ENCODE measurements at places on chromosomes 1 and 21.

GRCh38 chr1:202575918-202576653, 134.2 kb downstream of the SYT2 start:
- no peak for DNase-seq

GRCh38 chr1:209059981-209060380, 523.5 kb upstream of the CAMK1G start:
- no peak for DNase-seq

DNA sequence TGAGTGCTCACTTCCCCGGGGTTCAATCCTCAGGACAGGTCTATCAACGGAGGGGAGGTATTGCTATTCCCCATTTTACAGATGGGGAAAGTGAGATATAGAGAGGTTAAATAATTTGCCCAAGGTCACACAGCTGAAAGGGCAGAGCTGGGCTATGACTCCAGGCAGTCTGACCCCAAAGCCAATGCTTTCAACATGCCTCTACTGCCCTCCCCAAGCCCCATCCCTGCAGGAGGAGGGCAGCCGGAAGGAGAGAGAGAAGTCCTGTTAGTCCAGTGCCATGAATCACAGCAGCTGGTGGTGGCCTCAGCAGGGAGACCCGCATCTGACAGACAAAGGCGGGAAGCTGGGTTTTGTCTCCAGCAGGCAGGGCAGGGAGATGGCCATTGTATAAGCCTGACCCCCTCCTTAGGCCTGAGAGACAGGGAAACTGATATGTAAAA, 20.0 kb upstream of the CLIC4 start:
- no peak for DNase-seq

GRCh38 chr21:31665397-31665796, 5.9 kb downstream of the SOD1 start:
- DNase-seq, result no peak

DNA sequence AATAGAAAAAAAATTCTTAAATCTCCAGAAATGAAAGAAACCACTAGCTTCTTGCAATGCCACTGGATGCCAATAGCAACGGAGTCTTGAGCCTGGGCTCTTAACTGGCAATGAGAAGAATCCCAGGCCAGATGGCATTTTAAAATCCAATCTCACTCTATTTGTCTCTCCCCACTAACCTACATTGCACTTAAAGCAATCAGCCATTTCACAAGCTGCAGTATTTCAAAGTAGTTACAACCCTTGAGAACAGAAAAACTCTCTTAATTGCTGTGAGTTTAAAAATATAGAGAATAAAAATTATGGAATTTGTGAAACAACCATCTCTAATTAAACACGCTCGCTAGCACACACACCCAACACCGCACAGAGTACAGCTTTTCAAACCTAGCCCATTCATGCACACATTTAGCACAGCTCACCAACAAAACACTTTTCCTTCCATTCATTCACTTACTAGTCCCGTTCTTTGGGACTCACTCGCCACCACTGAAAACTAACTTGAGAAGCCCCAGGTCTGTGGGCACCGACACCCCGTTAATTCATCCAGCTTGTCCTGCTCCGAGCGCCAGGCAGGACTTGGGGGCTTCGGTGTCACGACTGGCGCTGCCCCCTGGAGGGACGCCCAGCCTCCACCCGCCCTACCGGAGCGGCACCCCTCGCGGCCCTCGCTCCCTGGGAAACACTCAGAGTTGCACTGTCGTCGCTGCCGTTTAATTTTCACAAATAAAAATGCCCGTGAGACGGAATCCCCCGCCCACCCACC, 1.0 kb downstream of the DDAH1 start:
- DNase-seq, result no peak

DNA sequence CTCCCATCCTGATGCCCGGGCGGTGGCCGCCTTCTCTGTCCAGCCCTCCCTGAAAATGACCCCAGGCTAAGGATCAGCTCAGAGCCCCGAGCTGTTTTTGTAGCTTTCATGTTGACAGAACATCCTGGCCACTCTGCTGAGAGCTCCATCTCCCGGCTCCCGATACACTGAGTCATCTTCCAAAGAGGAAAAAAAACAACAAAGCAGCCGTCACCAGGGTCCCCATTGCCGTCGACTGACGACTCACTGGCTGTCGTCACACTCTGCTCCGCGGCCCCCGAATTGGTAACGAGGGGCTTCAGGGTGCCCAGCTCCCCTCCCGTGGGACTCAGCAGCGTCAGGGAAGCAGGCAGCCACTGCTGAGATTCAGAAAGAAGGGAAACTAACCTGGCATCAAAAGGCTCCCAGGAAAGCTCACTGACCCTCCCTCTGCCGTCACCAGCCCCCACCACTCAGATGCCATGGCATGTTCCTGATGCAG, 67.2 kb downstream of the CD46 start:
- DNase-seq, result no peak

GRCh38 chr1:81351864-81352263, 448.9 kb upstream of the ADGRL2 start:
- no peak for DNase-seq

GRCh38 chr1:208604295-208604694, 360.1 kb upstream of the PLXNA2 start:
- DNase-seq, result no peak

GRCh38 chr1:183365093-183365492, 53.1 kb downstream of the NMNAT2 start:
- no peak for DNase-seq

GRCh38 chr1:67110352-67110751, 24.4 kb downstream of the C1orf141 start:
- no peak for DNase-seq

DNA sequence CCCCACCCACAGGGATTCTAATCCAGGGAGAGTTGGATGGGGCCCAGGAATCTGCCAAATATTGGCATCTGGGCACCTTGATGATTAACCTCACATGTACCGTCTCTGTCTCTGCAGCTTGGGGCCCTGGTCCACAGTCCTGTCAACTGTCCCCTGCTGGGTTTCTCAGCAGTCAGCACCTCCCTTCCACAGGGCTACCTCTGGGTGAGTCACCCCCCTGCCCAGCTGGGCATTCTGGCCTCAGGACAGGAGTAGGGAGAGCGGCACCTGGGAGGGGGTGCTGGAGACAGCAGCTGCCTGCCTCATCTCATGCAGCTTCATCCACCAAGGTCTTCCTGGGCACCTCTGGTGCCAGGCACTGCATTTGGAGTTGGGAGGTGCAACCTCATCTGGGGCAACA, 100.6 kb upstream of the ACTL8 start:
- DNase-seq, result no peak

- no peak for DNase-seq
Observed at GRCh38 chr21:27495836-27496235, 528.9 kb upstream of the ADAMTS5 start.

DNA sequence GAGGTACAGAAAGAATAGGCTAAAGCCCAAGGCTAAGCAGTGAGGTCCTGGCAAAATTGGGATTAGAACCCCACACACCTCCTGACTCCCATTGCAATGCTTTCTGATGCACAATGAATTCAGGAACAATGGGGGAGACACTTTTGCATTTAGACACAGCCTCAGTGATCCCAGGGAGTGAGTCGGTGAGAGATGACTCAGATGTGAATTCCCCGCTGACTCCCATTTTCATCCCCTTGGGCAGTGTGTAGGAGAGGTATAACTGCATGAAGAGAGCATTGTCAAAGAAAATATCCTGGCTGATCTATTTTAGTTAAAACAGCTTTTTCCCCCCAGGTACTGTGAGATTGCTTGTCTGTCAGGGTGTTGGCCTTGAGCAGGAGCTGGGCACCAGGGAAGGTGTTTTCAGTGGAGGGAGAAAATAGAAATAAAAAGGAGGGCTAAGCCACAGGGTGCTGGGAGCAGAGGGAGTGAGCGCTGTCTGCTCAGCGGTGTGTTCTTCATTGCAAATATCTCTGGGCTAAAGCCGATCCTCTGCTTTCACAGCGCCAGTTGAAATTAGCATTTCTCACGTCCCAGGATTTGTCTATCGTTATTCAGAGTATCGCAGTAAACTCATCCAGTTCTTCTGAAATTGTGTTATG, 247.7 kb upstream of the PTBP2 start:
- DNase-seq, result no peak

DNA sequence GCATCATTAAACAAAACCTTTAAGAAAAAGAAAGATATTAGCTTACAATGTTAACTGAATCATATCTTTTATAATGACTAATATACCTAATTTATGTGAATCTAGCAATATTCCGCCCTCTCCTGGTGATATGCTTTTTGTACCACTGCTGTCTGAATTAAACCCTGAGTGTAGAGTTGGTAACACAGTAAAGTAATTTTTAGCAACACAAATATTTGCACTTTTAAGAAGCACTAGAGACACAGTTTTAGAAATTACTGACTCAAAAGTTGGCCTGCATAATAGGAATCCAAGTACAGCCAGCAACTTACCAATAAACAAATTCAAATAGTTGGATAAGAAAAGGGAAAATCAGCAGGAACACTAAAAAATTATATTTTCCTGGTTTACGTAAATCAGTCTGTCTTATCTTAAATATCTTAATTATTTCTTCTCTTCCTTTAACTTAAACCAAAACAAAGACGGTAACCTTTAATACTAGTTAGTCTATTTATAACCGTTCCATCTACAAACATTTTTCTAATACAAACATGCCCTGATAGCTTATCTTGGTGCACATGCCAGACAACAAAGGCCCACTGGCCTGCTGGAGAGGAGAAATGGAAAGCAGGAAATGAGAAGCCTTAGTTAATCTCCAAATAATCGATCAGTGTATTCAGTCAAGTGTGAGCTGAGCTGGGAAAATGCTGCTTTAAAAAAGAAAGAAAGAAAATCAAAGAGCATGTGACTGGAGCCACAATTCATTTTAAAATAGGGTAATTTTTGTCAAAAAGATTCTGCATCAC, 246.0 kb downstream of the RERE start:
- DNase-seq, result no peak

DNA sequence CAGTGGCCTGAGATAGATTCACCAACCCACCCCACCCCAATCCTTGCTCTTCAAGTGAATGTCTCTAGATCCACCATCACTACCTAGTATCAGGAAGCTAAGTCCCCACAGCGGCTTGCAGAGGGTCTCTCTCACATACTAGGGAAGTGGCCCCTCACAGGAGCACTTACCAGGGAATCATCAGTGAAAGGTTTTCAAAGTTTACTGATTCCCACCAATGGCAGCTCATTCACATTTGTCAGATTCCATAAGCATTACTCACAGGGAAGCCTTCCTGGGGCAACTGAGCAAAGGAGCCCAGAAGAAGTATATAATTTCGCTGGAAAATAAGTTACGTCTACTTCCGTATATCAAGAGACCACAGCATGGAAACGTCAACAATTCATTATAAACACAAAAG, 120.8 kb downstream of the GREM2 start:
- no peak for DNase-seq

DNA sequence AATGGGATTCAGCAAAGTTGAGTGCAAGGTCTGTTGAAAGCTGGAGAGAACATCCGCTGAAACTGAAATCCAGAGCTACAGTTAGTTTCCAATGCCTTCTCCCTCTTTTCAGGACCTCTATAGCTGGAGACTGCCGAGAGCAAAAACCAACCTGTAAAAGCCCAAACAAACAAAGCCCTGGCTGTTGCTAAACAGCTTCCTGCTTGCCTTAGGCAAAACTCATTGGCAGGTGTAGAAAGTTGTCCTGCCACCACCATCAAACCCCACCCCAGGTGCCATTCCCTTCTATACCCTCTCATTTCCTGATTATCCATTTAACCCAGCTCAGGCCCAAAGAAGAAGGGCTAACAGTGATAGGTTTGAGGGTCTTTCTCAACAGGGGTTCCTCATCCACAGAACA, 24.7 kb downstream of the SCYL3 start:
- no peak for DNase-seq

GRCh38 chr1:46802901-46803574, 4.2 kb downstream of the CYP4B1 start:
- no peak for DNase-seq

DNA sequence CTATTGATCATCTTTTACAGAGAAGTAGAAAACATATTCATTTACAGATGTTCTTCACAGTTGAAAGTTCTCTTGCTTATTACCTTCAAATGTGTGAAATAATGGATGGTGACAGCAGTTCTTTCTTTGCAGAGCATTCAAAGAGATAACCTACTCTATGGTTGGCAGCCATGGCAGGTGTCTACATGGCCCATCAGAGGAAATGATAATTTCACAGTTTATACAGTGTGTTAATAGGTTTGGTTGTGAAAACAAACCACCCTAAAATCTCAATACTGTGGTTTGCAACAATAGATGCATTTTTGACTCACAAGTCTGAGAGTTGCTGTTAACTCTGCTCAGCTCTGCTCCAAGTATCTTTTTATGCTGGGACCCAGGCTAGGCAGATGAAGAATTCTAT, 241.2 kb upstream of the SAMSN1 start:
- no peak for DNase-seq

DNA sequence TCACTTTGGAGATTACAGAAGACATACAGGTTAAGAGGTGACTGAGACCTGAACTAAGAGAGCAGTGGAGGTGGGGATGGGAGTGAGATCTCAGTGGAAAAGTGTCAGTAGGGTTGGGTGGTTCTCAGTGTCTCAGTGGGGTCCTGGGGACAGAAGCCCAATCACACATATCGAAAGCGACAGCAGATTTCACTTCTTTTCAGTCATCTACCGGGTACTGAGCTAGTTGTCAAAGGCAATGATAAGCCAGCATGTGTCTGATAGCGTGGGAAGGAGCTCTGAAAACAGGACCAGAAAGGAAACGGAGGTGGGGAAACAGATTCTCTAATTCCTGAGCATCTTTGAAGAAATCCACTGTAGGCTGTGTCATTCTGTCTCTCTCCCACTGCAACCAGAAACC, 59.5 kb downstream of the RHOU start:
- DNase-seq, result no peak
